Activated T-helper 2 cell treated with anti-CD3 and anti-CD28 coated beads, Interferon-gamma antibody, Interleukin-2, Interleukin-4, amounts not matched to agents 10 μg/mL and 5 μg/mL and 100 μg/mL, durations not matched to agents 14 hours and 24 hours and 36 hours (primary cell): ENCODE measurements at places on chromosomes 16 and 17. TPM values are rescaled to one million over a fixed set of nuclear protein-coding genes. Genes with fewer than 3 reads are reported as not detected.
A peak's percentile ranks its signal among the peaks of the same experiment; 100 is the strongest.

Gene CHD9NB
- total RNA-seq, result 0.25 and 0.32 TPM in 2 replicates

Gene CCL8
- total RNA-seq, result not detected in 2 replicates

DNA sequence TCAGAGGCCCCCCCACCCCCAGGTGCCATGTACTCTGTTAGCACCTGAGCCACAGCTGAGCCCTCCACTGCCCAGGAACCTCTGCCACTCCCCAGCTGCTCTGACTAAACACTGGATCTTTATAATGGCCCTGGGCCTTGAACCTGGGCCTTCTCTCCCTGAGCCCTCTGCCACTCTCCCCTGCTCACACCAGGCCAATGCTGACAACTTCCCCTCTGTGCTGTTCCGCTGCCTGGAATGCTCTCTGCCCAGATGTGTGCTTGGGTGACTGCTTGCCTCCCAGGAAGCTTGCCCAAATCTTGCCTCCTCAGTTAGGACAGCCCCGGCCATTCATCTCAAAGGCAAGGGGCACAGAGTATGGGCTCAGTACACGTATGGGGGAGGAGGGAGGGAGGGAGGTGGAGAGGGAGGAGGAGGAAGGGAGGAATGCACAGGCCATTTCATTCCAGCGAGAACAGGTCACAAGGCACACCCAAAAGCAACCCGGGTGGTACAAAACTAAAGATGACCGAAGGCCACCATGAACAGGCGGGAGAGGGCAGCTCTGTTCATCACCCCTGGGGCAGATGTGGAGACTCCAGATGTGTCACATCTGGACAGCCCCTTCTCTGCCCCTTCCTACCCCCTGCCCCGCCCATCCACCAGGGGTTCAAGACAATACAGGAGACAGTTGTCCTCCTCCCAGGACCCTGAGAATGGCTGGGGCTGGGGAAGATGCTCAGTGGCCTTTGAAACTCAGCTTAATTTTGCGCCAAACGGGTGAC is 15.3 kb upstream of the TNFRSF13B start:
- DNase-seq, result no peak
- H3K36me3 ChIP-seq, result no peaks in the 10 kb centered on the region
- no peak overlapping the region for H3K27ac ChIP-seq
- H3K4me3 ChIP-seq, result no peak overlapping the region
- peaks cover 31% of the 10 kb centered on the region for H3K4me1 ChIP-seq

GRCh38 chr16:54143934-54144571 is 142.5 kb downstream of the IRX3 start:
- peaks cover 15% of the 10 kb centered on the region for H3K27me3 ChIP-seq
- H3K36me3 ChIP-seq, result no peaks in the 10 kb centered on the region
- no peak overlapping the region for H3K4me3 ChIP-seq

GRCh38 chr17:30104575-30105339 is 11.9 kb upstream of the NSRP1 start:
- peak; percentile 52 for DNase-seq
- H3K27me3 ChIP-seq, result peaks cover 15% of the 10 kb centered on the region
- H3K27ac ChIP-seq, result peak overlapping the region; percentile 16

DNA sequence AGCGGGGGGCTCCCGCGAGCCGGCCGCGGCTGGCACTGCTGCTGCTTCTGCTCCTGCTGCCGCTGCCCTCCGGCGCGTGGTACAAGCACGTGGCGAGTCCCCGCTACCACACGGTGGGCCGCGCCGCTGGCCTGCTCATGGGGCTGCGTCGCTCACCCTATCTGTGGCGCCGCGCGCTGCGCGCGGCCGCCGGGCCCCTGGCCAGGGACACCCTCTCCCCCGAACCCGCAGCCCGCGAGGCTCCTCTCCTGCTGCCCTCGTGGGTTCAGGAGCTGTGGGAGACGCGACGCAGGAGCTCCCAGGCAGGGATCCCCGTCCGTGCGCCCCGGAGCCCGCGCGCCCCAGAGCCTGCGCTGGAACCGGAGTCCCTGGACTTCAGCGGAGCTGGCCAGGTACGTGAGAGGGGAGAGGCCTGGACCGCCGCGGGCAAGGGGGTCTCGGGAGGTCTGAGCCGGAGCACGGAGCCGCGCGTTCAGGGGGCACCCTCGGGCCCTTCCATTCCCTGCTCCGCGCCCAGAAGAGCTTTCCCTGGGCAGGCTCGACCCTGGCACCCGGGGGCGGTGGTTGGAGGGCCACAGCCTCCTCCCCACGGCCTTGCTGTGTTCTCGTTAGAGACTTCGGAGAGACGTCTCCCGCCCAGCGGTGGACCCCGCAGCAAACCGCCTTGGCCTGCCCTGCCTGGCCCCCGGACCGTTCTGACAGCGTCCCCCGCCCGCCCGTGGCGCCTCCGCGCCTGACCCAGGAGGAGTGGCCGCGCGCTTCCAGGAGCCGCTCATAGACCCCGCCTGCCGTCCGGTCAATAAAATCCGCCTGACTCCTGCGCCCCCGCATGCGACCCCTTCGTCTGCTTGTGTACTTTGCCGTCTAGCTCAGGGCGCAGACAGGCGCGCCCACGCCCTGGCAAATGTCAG is 591 bp downstream of the NPW start:
- H3K4me3 ChIP-seq, result peak overlapping the region; percentile 42
- H3K4me1 ChIP-seq, result peaks cover 11% of the 10 kb centered on the region
- no peak overlapping the region for H3K27ac ChIP-seq

DNA sequence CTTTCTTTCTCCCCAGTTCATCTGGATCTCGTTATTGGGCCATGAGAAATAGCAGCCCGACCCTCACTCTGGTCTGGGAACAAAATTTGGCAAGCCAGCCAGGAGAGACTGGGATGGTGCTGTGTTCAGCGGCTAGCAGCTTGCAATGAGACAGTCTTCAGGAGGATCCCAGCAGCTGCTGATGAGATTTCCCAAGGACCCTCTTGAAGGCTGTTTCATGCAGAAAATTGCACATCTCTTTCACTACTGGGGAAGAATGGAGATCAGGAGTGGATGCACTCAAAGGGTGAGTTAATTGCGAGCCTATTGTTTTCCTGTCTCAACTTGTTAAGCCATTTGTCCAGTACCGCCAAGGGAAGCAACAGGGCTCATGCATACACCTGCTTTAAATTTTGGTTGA is 5.5 kb upstream of the COIL start:
- H3K4me1 ChIP-seq, result no peaks in the 10 kb centered on the region
- no peak for DNase-seq
- no peak overlapping the region for H3K27ac ChIP-seq
- no peaks in the 10 kb centered on the region for H3K36me3 ChIP-seq
